ENCODE measurements at places on chromosomes 13 and 19.

DNA sequence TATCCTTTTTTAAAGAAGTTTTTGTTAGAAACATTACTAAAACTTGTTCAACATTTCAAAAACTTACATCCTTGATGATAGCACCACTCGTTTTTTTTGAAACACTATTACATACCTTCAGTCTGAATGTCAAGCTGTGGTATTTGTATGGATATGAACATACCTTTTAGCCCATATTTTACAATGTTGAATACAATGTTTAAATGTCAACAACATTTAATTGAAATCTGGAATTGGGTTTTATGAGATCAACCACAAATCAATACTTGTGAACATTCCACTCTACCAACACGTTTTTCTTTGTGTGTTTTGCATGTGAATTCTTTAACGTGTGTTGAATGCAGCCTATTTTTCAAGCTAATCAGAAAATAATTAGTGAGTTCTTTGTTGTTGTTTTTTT, 4.7 kb downstream of the SERP2 start:
- no peak for DNase-seq

- no peak for DNase-seq
Observed at GRCh38 chr19:58021541-58022282, 12.1 kb upstream of the ZSCAN1 start.

DNA sequence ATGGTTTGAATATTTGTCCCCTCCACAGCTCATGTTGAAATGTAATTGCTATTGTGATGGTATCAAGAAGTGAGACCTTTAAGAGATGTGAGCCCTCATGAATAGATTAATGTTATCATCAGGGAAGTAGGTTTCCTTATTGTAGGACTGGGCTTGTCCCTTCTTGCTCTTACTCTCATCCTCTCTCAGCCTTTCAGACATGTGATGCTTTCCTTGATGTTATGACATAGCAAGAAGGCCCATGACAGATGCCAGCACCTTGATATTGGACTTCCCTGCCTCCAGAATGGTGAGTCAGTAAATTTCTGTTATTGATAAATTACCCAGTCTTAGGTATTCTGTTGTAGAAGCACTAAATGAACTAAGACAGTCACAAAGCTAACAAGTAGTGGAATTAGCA, 5.7 kb upstream of the ZMYM2 start:
- no peak for DNase-seq

DNA sequence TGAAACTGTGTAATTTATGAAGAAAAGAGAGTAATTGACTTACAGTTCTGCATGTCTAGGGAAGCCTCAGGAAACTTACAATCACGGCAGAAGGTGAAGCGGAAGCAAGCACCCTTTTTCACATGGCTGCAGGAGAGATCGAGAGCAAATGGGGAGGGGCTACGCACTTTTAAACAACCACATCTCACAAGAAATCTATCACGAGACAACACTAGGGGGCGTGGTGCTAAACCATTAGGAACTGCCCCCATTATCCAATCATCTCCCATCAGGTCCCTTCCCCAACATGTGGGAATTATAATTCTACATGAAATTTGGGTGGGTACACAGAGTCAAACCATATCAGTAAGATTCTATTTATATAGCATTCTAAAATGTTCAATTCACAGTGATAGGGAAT, 114.8 kb upstream of the TRPC4 start:
- no peak for DNase-seq

- no peak for DNase-seq
Observed at GRCh38 chr13:20160306-20161274, at the start of gene GJA3. GJA3 (minus strand) TSS chr13:20161052; CDS start chr13:20143288, 17,764 bp downstream.

DNA sequence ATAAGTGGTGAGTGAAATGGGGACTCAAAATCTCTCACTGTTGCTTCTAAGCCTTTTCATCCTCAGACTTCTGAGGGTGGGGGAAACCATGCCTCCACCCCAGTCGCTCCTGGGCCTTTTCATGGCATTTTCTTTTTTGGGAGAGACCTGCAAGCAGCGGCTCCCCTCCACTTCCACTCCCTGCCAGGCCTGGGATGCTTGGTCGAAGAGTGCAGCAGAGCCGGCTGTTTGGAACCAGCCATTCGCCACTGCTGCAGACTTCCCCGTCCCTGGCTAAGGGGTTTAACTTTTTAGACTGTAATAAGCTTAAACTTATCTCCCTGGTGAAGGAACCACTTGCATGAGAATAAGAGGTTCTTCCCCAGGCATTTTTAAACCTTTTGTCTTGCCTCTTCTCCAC, 617.2 kb downstream of the PCDH9 start:
- DNase-seq = no peak

DNA sequence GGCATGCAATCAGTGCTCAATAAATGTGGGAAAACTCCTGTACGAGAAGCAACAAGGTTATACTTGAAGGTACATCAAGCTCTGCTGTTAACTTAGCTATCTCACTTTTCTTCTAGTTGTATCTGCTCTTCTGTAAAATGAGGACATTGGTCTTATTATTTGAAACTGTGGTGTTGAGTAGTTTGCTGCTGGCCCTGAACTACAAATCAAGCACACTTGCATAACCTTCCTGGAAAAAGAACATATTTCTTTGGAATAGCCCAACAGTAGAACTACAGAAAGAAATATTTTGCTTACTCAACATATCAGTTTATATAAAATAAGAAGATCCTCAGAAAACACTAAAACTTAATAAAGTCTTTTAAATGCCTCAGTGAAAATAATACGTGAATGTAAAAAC, 203.0 kb downstream of the KCTD12 start:
- DNase-seq = no peak
